ENCODE measurements at places on chromosomes 6 and 20.

DNA sequence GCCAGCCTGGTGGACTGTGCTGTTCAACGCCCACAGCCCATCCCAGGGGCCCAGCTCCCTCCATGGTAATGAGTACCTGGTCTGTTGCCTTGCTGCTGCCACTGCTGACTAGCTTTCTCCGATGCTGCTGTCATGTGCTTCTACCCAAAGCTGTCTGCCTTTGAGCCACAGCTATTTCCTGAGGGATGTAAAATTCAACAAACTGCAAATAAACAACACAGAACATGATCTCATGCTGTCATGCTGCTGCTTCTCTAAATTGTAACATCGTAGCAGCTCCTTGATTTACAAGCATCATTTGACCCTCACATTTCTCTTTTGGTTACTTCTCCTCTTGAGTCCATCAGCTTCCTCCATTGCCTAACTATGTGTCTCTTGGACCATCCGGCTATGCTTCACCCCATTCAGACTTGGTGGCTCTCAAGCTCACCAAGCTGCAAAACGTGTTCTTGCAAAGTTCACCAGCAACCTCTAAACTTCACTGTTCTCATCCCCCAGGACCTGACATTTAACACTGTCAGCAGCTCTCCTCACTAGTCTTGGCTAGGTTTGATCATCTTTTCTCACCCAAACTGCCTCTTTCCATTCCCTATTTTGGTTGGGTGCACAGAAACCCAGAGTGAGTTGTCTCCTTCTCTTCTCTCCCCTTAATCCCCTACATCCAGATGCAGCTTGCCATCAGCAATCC, 54.6 kb downstream of the FYN start:
- DNase-seq, result no peak

- no peak for DNase-seq
Measured at GRCh38 chr20:20410678-20411077, 42.8 kb downstream of the INSM1 start.

- no peak for DNase-seq
Measured at GRCh38 chr6:7580537-7580926, 9.5 kb upstream of the SNRNP48 start.

GRCh38 chr20:54179946-54180345, 6.2 kb upstream of the CYP24A1 start:
- DNase-seq, result no peak

DNA sequence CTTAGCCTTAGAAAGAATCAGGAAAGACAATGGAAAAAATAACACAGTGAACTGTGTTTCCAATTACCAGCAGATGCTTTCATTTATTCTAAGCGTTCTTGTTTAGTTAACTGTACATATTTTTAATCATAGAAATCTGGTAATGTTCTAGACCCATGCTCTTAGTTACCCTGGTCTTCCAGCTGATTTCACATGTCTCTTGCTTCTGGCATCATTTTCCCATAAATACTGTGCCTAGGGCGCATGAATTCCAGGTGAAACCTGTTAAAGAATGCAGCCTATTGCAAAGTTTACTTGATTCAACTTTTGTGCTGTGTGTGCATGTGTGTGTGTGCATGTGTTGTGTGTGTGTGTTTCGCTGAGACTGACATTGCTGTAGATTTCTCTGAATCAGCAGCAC, 178.6 kb downstream of the PDE7B start:
- DNase-seq, result no peak

GRCh38 chr20:6416371-6416770, 293.5 kb upstream of the FERMT1 start:
- no peak for DNase-seq

- DNase-seq, result no peak
Measured at GRCh38 chr6:169141671-169142537, 111.7 kb downstream of the THBS2 start.

DNA sequence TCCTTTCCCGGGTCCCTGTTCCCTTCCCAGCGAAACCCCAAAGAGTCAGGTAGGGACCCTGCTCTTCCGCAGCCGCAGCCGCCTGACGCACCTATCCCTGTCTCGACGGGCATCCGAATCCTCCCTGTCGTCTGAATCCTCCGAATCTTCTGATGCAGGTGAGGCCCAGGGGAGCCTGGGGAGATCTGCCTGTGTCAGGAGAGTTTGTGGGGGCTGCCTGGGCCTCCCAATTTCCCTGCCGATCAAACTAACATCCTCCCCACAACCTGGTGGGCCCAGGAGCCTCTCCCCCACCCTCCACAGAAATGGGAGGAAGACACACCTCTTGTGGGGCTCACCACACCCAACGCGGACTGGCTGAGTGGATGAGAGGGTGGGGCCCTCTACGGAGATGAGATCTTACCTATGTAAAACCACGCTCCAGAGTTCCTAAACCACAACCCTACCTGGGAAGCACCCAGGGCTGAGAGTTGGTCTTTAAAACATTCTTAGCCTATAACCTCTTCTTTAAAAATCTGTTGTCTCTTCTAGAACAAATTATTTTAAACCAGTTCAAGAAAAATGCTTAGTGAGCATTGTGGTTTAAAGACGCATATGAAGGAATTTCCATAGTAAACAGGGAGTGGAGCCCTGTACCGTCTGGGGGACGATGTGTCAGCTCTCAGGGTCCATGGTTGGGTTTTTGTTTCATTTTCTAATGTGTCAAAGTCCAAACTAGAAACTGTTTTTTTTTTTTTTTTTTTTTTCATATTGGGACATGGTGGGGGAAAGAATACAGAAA, 1.7 kb downstream of the CDC25B start:
- DNase-seq, result no peak

GRCh38 chr20:19552221-19553180, 205.6 kb upstream of the RIN2 start:
- DNase-seq, result no peak

GRCh38 chr6:154329350-154330170, 27.0 kb downstream of the IPCEF1 start:
- no peak for DNase-seq

GRCh38 chr20:12068121-12068520, 150.4 kb downstream of the BTBD3 start:
- peak; percentile 6 for DNase-seq

GRCh38 chr6:161349886-161350285, 76.0 kb upstream of the AGPAT4 start:
- no peak for DNase-seq

DNA sequence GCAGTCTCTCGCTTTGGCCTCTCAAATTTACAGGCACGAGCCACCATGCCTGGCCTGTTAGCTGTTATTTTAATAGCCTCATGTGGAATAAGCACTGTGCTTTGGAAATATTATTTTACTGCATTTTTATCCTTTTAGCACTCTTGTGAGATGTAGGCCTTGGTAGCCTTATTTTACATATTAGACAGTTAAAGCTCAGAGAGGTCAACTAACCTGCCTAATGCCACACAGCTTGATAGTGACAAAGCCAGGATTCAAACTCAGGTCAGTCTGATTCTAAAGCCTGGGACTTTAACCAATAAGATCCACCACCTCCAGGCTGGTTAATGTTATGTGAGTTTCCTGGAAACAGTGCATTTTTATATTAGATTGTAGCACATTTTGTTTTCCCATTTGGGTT, 9.5 kb downstream of the TNFAIP3 start:
- DNase-seq, result no peak

DNA sequence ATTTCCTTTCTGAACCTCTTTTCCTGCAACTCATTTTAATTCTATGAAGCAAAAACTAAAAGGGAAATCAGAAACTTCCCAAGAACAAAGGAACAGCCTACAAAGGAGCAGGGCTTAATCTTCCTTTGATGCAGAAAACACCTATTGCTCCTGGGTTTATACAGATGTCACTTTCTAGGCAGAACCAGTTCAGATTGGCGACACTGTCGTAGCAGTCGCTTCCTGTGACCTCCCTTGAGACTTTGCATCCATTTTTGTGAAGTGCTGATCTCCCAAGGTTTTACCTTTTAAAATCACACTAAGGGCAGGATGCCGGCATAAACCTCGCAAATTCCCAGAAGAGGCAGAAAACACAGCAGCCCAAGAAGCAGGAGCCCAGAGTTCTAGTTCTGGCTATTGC, 40.1 kb downstream of the JAG1 start:
- no peak for DNase-seq

DNA sequence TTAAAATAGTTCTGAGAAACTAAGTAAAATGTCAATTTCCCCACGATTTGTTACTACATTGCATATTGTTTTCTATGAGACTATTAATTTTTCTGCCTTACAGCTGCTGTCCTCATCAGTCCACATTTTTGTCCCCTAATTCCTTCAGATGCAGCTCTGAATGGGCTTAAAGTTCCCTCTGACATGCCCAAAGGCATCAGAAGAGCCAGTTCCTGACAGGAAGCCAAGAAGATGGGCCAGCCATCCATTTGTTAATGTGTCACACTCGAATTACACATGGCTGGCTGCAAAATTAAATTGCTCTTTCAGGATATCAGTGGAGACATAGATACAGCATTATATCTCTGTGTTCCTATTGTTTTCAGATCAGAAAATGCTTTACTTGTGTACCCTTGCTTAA, 1223.0 kb downstream of the EPHA7 start:
- DNase-seq, result no peak

DNA sequence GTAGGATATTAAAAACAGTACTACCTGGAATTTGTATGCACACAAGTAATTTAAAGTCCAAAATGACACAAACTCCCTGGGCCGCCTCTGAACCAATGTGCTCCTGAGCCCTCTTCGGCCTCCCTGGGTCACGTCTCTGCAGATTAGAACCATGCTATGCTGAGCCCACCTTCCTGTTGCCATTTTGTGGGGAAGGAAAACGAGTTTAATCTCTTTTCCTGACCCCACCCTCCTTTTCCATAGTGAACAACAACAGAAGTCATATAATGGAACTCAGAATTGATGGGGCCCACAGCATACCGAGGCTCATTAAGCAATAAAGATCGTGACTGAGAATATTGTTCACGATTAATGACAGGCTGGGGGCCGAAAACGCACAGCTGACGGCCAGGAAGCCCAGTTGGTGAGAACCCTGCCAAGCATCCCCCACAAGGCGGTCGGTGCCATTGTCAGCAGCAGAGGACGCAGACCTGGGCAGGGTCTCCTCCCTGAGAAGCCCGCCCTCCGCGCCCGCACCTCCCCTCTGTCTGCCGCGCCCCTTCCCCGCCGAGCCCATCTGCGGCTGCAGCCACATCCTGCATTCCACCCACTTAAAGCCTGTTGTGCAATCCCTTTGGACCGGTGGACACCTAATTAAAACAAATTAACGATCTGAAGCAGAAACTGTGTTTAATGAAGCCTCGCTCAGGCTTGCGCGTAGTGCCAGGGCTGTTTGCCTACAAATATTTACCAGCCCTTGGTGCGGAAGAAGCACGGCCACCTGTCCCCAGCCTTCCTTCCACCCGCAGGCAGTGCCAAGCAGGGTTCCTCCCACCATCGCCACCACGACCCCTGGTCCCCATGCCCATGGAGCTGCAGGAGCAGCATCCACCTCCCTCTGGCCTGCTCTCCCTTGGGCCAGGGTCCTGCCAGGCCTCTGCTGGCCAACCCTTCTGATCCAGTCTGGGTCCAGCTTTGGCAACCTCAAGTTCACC, 68.1 kb downstream of the DLL1 start:
- no peak for DNase-seq

GRCh38 chr6:111070105-111071005, 16.9 kb upstream of the SLC16A10 start:
- DNase-seq, result no peak

GRCh38 chr6:160132297-160132637, 10.7 kb downstream of the SLC22A1 start:
- DNase-seq, result no peak

- no peak for DNase-seq
Measured at GRCh38 chr6:8780653-8781052, 345.3 kb upstream of the SLC35B3 start.

DNA sequence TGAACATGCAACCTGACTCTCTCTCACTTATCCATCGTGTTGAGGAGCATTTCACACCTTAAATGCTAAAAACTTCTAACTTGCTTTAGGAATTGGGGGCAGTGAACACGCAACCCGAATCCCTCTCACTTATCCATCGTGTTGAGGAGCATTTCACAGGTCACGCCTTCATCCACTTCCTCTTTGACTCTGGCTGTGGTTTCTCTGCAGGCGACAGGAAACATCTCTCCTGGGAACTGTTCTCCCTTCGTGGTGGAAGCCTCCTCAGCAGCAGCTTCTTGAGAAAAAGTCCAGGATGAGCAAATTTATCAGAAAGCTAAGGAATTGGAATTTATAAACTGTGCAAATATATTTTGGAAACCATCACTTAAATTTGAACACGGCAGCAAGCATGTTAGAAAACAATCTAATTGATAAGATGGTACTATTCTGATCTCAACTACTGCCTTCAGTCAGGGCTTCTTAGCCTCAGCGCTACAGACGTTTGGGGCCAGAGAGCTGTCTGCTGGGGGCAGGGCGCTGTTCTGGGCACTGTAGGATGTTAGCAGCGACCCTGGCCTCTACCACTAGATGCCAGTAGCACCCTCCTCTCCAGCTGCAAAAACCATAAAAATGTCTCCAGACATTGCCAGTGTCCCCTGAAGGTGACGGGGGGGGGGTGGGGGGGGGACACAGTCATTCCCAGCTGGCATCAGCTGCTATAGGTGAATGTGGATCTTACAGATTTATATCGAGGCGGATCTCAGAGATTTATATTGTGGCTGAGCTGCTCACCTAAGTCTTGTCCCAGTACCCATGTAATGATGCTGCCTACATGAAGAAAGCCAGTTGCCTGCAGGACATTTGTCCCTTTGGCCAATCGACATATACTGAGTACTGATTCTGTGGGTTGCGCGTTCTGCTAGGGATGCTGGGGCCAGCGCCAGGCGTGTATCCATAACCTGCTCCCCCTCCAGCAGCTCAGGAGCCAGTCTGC, 26.2 kb downstream of the CTCFL start:
- peak; percentile 82 for DNase-seq

DNA sequence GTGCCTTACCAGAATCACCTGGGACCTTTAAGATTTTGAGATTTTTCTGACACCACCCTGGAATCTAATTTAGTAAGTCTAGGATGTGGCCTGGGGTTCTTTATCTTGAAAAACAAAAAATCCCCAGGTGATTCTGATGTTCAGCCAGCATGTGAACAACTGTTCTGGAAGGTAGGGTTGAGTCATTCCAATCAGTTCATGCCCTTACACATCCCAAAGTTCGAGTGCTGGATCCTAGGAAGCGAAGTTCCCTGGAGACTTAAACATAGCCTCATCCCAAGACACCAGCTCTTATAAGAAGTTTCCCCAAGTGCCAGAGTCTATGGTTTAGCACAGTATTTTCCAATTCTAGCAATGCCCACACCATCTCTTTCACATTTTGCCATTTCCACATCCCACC, 6.3 kb upstream of the TSHZ2 start:
- DNase-seq, result no peak
